ENCODE measurements at places on chromosomes 4 and X.

DNA sequence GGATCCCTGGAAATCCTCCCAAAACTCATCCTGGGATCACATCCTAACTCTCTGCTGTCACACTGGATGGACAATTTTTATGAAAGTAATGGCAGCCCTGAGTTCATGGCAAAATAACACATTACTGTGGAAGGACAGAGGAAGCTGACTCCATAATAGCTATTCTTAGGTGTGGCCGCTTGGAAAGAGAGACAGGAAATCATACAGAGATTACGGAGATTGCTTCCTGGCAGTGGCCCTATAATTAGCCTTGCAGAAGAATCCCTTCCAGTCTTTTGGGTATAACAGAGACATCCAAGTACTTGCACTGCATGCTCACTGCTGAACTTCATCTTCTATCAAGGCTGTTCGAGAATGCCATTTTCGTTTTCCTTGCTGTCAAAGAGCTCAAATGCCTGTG lies 133.1 kb upstream of the VCX start:
- DNase-seq = no peak

- DNase-seq = peak; percentile 68
Measured at GRCh38 chr4:99117876-99118693, 26.0 kb downstream of the ADH4 start.

DNA sequence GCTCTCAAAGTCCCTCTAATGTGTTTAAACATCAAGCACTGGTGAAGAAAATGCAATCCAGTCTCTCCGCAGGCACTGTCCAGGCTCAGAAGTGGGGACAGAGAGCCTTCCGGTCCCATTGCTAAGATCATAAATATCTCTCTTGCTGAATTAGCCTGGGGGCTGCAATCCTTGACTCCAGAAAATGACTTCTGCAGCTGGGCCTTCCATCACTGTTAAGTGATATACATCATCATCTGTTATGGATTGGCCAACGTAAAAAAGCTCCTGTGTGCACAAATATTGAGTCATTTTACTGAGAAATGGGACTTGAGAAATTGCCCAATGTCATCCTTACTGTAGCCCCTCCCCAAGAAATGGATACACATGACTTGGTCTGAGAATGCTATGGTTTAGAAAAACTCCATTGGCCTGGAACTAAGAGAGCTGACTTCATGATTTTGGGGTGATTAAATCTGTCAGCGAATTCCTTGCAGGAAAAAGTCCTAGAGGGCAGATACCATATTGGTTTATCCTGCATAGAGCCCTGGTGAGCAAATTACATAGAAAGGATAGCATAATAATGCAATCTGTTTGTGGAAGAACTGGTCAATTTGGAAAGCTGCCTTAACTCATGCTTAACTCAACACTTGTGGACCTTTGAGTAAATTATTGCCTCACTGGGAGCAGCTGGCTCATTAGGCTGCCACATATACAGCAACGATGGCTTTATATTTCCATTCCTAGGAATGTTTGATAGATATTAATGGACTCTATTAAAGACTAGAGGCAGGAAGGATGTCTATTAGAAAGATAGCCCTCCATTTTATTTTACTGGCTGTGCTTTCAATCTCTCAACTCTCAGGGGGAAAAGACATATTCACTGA lies 346.1 kb downstream of the GBA3 start:
- no peak for DNase-seq

DNA sequence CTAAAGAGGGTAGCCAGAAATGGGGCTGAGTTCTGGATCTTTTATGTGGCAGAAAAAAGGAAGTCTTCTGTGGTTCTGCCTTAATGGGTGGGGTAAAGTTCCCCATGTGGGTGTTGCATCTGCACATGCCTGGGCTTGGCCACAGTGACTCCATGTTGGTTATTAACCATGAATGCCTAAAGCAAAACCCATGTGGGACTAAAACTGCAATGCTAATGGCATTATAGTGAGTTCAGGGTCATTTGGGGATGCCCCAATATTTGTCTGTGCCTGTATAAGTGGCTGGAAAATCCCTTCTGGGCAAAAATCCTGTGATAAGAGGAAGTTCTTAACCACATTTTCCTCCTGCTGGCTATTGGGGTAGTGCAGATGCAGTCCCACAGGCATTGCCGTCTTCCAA lies 857.4 kb downstream of the FAT4 start:
- no peak for DNase-seq

DNA sequence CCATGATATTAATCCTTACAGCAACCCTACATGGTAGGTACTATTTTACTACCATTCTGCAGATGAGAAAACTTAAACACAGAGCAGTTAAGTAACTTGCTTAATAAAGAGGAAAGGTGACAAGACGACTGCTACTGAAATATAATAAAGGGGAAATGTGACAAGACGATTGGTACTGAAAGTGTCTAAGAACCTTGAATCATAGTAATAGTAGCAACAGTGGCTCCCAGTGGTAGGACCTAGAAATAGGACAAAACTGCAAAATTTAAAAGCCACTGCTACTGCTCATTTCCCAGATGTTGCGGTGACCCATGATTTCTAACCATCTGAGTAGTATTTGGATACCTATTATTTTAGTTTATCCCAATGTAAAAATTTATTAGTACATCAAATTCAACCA lies 89.5 kb downstream of the TASL start:
- DNase-seq = peak; percentile 25

DNA sequence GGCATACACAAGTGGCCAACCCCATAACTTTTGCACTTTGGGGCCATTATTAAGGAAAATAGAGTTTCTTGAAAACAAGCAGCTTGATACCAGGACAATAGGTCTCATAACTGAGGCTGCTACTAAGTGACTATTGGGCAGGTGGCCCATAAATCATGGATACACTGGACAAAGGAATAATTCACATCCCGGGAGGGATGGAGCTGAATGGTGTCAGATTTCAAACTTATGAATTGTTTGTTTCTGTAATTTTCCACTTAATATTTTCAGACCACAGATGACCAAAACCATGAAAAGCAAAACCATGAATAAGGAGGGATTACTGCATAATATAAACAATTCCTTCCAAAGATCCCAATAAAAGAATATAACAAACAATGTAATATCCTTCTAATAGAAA lies 114.4 kb downstream of the WDFY3 start:
- DNase-seq = peak; percentile 31

GRCh38 chr4:153127760-153128494 lies 76.3 kb upstream of the TRIM2 start:
- peak; percentile 90 for DNase-seq

GRCh38 chrX:11609109-11609508 lies 56.6 kb downstream of the ARHGAP6 start:
- DNase-seq = no peak

- peak; percentile 8 for DNase-seq
Measured at GRCh38 chr4:86400216-86400615, 40.4 kb upstream of the MAPK10 start.

DNA sequence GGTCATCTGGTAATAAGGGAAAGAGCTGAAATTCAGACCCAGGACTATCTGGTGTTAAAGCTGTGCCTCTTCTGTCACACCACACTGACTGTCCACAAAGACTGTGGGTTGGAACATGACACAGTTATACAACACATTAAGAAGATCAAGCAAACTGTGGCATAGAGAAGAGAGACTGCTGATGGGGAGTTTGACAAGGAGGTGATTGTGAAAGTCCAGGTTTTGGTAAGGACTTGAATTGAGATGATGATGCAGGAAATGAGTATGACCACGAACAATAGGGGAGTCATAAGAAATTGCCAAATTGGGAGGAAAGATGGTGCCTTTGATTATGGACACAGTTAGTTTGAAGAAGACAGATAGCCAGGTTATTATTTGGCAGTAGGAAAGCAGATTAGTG lies 163.4 kb downstream of the PDGFRA start:
- DNase-seq = no peak

GRCh38 chr4:26272654-26273615 lies 47.9 kb upstream of the RBPJ start:
- no peak for DNase-seq

- peak; percentile 42 for DNase-seq
Measured at GRCh38 chr4:117084866-117085701, at the start of gene TRAM1L1. TRAM1L1 (minus strand) TSS chr4:117085576; CDS start chr4:117085393, 183 bp downstream.

DNA sequence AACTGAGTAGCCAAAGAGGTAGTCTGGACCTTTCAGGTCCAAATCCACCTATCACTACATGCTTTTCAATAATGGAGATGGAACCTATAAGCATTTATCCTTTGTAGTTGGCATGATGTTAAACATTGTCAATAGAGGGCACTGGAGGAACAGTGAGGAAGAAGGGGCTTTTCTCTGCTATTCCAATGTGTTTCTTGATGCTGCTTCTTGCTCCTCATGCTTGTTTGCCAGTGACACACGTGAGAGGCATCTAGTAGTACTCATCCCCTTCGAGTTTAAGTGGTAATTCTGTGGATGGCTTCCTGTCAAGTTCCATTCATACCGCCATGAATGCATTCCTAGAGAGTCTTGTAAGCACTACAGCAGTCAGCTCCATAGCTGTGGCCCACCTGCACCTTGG lies 84.0 kb downstream of the NAA11 start:
- peak; percentile 35 for DNase-seq

DNA sequence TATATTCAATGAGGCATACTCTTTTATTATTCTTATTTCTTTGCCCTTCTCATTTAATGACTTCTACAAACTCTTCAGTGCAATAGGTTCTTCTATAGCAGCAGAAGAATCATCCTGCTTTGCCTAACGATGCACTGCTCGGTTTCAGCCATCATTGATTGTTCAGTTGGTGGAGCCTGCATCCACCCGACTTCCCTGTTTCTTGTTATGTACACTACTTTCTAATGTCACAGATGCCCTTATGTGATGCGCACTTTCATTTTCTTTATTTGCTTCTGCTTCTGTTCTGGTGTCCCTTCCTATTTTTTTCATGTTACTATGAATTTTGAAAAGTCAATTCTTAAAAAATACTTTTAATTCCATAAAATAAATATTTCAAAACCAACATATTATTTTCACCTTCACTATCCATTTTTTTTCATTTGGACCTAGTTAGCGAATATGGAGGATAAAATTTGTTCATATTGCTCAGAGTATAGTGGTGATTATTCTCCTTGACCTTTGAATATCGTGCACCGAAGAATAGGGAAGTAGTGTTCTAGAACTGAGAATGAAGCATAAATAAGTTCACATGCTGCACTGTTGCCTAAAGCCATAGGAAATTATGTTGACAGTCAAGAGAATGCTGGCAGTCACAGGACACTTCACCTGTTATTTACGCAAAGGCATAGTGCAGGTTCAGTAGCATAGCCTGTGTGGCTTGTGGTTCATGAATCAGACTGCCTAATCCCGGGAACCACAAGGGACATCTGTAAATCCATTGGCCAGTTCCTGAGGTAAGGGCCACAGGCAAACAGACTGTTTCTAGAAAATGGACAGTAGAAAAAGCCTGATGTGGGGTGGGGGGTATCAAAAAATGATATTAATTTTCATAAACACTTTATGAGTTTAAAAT lies 21.3 kb upstream of the SFRP2 start:
- no peak for DNase-seq

DNA sequence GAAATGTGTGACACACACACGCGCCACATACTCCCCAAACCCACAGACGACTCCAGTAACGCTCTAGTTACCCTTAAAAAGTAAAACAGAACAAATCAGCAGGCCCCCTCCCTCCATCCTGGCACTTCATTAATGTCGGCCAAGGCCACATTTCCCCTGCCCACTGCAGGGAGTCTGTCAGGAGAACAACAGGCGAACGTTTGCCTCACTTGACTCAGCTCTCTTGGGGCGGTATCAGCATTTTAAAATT lies 671 bp upstream of the FHIP1A start:
- DNase-seq = no peak

- DNase-seq = no peak
Measured at GRCh38 chrX:10744007-10744406, 123.6 kb upstream of the MID1 start.

GRCh38 chr4:135718019-135718418 lies 1516.4 kb upstream of the PABPC4L start:
- DNase-seq = no peak

All from fibroblast of the aortic adventitia (primary cell).